SJSA1 (cell line): ENCODE measurements at places on chromosomes 11 and 22. TPM values are rescaled to one million over a fixed set of nuclear protein-coding genes. Genes with fewer than 3 reads are reported as not detected.

GRCh38 chr11:61118406-61118805 lies 16.1 kb downstream of the CD5 start:
- DNase-seq = no peak

DNA sequence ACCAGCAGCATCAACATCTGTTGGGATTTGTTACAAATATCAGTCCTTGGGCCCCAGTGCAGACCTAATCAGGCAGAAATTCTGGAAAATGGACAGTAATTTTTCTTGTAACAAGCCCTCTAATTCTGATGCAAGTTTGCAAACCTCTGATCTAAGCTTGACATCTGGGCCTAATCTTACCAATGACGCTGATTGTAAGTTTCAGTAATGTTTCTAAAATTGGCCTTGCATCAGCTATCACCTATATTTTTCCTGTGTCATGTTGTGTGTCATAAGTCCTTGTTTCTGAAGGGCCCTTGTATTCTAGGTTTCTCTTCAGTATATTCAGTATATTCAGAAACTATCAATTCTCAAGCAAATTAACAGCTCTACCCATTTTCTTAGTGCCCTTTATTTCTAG lies 36.4 kb downstream of the ZNF215 start:
- DNase-seq = no peak

DNA sequence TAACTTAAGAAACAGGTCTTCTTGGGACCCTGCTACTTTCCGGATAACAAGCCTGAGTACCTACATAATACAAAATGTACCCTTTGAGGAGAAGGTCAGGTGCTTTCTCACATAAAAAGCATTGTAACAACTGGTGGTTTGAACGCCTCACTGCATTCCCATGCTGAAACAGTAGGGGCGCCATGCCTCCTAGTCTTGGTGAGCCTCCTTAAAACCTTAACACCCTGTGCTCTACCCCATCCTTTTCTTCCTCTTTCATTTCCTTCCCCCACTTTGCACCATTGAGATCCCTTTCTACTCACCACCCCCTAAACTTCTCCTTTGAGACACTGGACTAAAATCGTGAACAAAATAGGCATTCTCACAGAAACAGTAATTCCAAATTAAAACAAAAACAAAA lies 729.3 kb downstream of the NTM start:
- DNase-seq = no peak

The TMPRSS5 gene
- 0.11 TPM in 1 of 2 replicates, not detected in the other for total RNA-seq

The BARX2 gene
- not detected in 2 replicates for total RNA-seq

GRCh38 chr11:7414973-7415817 lies 70.1 kb upstream of the OLFML1 start:
- no peak for DNase-seq

The GGT1 gene
- total RNA-seq = 0.06 and 0.61 TPM in 2 replicates

The STIM1 gene
- 87.2 and 99.9 TPM in 2 replicates for total RNA-seq

The PRR33 gene
- not detected in 2 replicates for total RNA-seq

The DERL3 gene
- total RNA-seq = not detected in 2 replicates

DNA sequence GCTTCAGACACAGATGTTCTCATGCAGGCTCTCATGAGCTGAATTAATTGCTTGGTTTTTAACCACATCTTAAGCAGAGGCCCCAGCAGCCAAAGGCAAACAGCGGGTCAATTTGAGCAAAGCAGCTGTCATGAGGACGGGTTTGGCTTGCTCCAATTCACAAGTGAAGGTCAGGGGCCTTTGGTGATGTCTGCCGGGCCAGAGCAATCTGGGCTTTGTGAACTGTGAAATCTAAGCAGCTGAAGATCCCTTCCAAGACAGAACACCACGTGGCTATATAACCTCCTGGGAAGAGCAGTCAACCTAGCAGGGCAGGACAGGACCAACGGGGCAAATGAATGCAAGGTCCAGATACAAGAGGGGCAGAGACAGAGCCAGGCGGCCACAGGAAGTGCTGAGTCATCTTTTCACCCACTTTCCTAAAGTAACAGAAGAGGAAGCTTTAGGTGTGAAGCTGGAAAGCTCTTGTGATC lies 187.3 kb upstream of the B3GAT1 start:
- no peak for DNase-seq

- DNase-seq = no peak
Observed at GRCh38 chr11:11468954-11469353, 115.9 kb upstream of the CSNK2A3 start.

GRCh38 chr22:17258788-17259148 lies 39.5 kb upstream of the ADA2 start:
- DNase-seq = no peak

The MPZL3 gene
- not detected in 2 replicates for total RNA-seq

DNA sequence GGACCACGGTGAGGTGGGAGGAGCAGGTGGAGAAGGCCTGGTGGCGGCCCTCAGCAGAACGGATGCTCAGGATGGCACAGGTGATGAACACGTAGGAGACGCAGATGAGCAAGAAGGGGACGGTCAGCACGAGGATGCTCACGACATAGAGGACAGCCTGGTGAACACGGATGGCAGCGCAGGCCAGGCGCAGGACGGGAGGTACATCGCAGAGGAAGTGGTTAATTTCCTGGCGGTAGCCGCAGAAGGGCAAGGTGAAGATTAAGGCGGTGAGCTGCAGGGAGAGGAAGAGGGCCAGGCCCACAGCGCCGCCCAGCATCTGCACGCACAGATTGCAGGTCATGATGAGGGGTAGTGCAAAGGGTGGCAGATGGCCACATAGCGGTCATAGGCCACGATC lies 24.0 kb upstream of the OR10W1 start:
- no peak for DNase-seq

- no peak for DNase-seq
Observed at GRCh38 chr11:94934846-94935245, 38.5 kb downstream of the CWC15 start.

The EWSR1 gene
- total RNA-seq = 200 and 297 TPM in 2 replicates

DNA sequence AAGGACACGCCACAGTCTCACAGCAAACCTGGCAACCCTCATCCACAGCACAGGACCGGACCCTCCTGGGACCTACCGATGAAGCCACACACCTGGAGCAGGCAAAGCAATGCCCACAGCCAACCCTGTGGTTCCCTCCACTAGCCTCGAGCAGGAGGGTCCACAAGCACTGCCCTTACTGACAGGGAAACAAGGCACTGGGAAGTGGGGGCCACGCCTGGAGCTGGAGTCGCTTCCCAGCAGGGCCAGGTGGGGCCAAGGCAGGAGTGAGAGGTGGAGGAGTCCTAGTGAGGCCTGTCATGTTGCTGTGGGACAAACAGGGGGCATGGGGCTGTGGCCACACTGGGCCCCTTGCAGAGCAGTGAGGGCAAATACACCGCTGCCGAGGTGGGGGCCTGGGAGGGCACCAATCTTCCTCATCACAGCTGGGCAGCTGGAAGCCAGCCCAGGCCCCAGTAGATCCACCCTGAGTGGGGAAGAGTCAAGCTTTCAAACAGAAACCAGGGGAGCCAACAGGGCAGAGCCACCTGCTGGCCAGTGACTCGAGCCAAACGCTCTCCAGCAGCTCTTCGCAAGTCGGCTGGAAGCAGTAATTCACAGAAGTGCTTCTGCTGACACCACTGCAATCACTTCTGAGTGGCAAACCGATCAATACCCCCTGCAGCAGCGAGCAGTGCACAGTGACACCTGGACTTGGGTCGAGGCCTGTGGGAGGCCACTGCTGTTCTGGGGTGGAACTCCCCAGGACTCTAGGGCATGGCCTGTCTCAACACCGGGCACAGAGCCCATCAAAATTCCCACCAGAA lies 13.7 kb downstream of the SULT4A1 start:
- no peak for DNase-seq

The P2RX6 gene
- 0.05 and 0.16 TPM in 2 replicates for total RNA-seq

GRCh38 chr22:48565901-48566501 lies 1261.7 kb downstream of the BRD1 start:
- DNase-seq = no peak

GRCh38 chr11:131748151-131749050 lies 378.0 kb downstream of the NTM start:
- DNase-seq = peak; percentile 47

DNA sequence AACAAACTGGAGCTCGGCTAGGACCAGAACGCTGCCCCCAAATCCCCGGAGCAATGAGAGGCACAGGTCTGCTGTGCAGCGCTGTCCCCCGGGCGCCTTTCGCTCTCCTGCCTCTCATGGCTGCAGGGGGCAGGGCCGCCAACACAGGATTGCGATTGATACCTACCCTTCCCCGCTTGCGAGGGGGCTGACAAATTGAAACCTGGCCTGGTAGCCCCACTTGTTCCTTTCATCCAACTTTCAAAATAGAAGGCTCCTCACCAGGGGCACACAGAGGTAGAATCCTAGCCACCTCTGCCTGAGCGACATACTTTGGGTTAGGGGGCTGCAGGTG lies 642 bp upstream of the CASTOR1 start:
- no peak for DNase-seq

DNA sequence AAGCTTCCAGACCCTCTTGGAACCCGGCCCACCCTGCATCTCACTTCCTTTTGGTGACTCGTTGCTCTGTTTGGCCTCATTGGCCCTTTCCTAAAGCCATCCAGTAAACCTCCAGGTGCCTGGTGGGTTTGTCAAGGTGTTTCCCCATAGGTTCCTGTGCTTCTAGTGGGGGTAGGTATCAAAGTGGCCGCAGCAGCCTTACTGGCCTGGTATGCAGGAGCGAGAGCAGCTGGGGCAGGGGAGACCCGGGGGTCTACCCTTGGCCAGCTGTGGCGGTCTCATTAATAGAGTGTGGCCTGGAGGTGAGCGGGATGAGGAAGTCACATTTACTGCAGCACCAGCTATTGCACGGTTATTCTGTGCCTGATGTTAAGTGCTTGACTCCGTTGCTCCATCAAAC lies 4.1 kb downstream of the APOA4 start:
- no peak for DNase-seq

DNA sequence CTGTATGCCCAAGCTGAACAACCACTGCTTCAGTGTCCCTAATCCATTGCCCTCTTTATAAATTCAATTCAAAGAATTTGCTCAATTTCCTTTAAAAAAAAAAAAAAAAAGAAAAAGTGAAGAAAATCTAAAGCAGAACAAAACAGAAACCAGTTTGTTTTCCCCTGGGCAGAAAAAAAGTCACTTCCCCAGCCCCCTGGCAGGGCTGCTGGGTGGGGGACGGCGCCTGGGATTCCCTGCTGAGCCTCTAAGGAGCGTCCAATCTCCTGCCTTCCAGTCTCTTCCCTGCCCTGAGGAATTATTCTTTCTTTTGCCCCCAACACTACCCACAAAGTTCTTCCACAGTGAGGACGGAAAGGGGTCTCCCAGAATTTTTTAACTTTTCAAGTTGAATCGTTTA lies 23.9 kb downstream of the DKK3 start:
- no peak for DNase-seq

The GPHA2 gene
- total RNA-seq = not detected in 2 replicates

GRCh38 chr22:27877501-27877900 lies 41.6 kb downstream of the PITPNB start:
- DNase-seq = no peak

DNA sequence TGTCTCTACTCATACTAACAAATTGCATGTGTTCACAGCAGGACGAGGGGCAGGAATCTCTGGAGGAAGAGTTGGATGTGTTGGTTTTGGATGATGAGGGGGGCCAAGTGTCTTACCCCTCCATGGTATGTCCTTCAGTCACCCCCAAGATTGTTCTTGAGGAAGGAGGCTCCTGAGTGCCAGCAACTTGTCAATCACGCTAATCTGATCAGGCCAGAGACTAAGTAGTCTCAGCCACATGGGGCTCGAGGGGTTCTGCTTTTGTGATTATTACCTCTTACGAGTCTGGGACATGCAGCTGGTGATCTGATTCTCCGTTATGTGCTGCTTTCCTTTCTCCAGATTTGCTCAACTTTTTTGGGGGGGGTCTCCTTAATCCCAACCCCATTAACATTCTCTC lies 54.3 kb downstream of the CTNND1 start:
- no peak for DNase-seq

GRCh38 chr11:57568330-57568766 lies 876 bp upstream of the UBE2L6 start:
- DNase-seq = peak; percentile 85

GRCh38 chr11:30936491-30936890 lies 350.3 kb upstream of the MPPED2 start:
- no peak for DNase-seq

- DNase-seq = no peak
Observed at GRCh38 chr11:114272311-114272710, 23.9 kb upstream of the NNMT start.

DNA sequence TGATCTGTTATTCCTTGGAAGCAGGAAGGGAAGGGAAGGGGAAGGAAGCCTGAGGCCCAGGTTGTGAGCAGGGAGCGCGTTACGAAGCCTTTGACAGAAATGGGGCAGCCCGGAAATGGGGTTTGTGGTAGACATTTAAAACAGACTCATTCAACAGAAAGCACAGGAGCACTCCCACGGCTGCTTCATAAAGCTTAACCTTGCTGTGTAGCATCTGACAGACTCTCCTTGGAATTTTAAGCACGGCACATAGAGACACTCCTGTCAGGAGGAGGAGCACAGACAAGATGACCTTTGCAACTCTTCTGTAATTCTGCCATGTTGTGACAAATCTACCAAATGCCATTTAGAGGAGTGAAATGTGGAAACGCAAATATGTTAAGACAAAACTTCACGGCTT lies 131.6 kb downstream of the FBXO7 start:
- DNase-seq = no peak

The TLCD5 gene
- total RNA-seq = 2.6 and 4.6 TPM in 2 replicates

- peak; percentile 68 for DNase-seq
Observed at GRCh38 chr11:47523490-47524225, 29.3 kb downstream of the CELF1 start.

The LMNTD2 gene
- 0.18 TPM in 1 of 2 replicates, not detected in the other for total RNA-seq

- no peak for DNase-seq
Observed at GRCh38 chr11:15737320-15737719, 619.0 kb downstream of the SOX6 start.

- no peak for DNase-seq
Observed at GRCh38 chr11:117697319-117697718, 99.7 kb downstream of the DSCAML1 start.

DNA sequence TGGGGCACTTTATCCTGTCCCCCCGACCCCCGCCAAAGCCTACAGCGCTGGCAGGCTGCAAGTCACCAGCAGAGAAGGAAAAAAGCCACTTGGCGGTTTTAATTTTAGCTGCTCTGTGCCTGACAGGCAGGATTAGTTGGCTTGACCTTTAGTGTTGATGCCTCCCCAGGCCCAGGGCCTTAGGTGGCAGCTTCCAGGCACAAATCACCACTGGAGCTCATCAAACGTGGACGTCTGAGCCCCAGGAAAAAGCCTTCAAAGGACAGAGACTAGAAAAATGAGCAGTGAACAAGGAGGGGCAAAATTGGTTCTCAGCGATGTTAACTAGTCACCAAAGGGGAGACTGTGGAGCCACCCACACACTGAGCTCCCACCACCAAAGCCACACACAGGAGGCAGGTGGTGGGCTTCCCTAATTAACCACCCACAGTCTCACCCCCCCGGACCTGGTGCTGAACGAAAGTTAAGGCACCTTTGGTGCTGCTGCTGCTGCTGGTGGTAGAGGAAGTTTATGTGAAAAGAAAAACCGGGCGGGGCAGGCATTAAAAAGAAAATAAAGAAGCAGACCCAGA lies 4.4 kb upstream of the PYGM start:
- DNase-seq = peak; percentile 97

The NFRKB gene
- total RNA-seq = 11.4 and 19.6 TPM in 2 replicates

GRCh38 chr11:130074736-130075135 lies 5.0 kb downstream of the APLP2 start:
- DNase-seq = no peak

- no peak for DNase-seq
Observed at GRCh38 chr11:23095650-23096189, 235.4 kb upstream of the CCDC179 start.

- peak; percentile 59 for DNase-seq
Observed at GRCh38 chr22:41052661-41053490, 39.5 kb upstream of the EP300 start.

GRCh38 chr11:9717040-9717357 lies 53.1 kb downstream of the SWAP70 start:
- no peak for DNase-seq
